ENCODE measurements at places on chromosomes 5 and 9.

- no peak for DNase-seq
Observed at GRCh38 chr5:150469718-150470469, 20.4 kb upstream of the RPS14 start.

DNA sequence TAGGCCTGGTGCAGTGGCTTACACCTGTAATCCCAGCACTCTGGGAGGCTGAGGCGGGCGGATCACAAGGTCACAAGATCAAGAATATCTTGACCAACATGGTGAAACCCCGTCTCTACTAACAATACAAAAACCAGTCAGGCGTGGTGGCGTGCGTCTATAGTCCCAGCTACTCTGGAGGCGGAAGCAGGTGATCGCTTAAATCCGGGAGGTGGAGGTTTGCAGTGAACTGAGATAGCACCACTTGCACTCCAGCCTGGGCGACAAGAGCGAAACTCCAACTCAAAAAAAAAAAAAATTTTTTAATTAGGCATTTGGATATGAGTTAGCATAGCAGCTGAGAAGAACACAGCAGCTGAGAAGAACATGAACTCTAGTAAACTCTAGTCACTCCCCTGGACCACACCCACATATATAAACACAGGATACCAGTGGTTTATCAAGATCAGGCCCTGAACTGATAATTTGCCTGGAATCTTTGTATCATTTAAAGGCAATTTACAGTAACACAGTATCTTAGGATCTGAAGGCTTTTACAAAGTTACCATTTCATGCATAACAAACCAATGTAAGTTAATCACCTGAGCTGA, 4.6 kb upstream of the UGCG start:
- no peak for DNase-seq

- no peak for DNase-seq
Observed at GRCh38 chr9:91379426-91379825, 17.7 kb upstream of the AUH start.

DNA sequence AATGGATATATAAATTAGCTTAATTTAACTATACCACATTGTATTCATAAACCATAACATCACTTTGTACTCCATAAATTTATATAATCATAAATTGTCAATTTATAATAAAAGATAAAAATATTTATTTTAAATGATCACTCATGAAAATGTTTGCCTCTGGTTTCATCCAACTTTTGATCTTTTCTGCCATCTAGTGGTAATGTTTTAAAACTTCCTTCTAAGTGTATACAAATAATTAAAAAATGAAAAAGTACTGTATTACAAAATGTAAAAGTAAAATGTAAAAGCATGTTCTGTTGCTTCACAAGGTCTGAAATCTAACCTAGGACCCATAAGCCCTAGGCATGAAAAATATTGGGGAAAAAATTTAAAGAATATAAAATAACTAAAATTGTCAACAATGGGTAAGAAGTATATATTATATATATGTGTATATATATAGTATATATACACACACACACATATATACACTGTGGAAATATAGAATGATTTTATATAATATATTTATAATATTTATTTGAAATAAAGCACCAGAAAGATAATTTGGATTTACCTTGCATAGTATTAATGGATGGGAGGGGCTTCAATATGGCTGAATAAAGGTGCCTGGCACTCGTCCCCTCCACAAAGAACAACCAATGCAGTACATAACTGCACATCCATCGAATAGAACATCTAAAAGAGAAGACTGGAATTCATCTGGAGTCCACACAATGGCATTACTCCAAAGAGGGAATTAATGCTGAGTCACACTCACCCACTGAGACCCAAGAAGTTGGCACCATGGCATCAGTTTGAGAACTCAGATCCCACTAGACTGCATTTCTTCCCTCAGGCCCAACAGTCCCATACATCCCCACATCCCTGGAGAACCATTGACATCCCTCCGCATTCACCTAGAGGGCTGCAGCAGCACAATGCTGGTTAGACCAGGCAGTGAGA, 32.5 kb downstream of the ANXA1 start:
- DNase-seq: peak; percentile 23

DNA sequence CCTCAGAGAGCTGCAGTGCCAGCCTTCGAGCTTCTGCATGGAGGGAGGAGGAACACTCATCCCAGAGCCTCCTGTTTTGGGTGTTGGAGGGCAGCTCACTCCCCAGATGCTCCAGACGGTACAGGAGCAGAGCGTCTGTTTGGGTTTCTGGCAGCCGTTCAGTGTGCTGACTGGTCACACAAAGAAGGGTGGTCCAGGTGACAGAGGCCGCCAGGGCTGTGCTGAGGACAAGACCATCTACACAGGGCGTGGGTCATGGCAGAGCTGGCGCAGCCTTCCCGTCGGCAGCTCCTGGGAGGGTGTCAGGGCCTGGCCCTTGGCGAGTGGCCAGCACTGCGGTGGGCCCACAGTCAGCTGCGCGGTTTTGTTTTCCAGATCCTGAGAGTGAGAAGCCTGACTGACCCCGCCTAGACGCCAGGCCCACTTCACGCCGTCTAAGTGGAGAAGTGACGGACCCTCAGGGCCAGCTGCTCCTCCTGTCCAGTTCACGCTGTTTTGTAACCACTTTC, 131.4 kb upstream of the FAM120A start:
- no peak for DNase-seq

GRCh38 chr9:121226175-121226574, 24.5 kb upstream of the RAB14 start:
- no peak for DNase-seq

DNA sequence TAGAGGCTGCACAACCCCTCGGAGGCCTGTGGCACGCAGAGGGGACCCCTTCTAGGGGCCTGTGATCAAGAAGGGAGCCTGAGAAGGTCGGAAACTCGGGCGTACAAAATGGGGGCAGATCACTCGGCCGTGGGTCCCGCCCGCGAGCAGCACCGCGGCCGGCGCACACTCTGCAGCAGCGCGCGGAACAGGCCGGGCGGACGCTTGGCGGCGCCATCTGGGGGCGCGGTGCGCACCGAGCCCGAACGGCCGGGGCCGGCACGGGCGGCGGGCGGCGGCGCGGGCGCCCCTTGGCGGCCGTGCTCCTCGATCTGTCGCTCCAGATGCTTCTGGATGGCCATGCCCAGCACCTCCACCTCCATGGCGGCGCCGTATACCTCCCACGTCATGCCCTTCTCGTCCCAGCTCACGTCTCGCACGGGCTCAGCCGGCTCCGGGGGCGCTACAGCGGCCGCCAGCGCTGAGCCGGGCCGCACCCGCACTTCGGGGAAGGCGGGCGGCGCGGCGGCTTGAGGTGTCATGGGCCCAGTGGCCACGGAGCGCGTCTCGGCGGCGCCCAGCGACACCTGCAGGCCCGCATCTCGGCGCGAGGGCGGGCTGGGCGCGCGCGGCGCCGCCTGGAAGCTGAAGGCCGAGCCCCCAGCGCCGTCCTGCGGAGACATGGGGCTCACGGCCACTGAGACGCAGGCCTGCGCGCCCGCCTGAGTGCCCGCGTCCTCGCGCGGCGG, 13.1 kb downstream of the GPRIN1 start:
- no peak for DNase-seq

- DNase-seq: no peak
Observed at GRCh38 chr5:124279146-124279876, 467.1 kb downstream of the ZNF608 start.

DNA sequence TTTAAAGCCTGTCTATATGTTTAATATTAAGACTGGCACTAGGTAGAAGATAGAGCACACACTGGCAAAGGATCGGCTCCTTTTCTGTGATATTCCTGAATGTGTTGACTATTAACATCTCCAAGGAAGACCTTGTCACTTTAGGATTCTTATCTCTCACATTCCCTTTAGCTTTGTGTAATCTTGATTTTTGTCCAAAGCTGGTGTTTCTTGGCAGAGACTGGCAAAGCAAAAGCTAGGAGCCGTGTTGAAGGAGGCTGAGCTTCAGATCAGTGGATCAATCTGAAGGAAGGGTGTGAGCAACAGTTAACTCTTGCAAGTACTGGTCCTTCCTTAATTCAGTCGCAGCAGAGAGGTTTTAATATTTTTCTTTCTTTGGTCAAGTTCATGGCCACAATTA, 830.4 kb upstream of the ZNF608 start:
- DNase-seq: no peak

DNA sequence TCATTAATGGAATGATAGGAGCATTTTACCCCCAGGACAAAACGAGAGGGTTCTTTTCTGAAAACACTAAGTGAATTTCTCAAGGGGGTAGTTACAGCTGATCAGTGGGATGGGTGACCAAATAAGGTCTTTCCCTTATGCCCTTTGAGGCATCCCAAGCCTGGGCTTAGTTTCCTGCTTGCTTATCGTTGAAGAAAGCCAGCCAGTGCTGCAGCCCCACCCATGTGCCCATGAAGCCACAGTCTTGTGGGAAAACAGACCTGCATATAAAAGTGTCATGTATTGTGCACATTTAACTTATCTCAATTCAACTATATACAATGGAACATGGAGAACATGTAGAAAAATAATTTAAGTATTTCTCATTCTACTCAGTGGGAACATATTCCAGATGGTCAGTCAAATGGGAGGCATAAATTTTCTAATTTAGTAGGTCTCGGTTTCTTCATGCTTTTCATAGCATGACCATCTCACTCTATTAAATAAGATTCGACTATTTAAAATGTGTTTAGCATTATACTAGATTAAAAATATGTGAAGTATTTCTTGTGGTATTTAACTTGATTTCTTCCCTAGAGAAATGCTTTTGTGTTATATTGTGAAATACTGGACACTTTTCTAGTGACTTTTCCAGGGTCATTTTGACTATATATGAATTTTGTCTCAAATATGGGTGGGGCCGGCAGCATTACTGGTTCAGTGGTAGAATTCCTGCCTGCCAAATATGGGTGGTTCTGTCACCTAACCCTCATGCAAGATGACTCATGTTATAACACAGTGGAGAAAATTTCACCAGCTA, 189.7 kb upstream of the SGCD start:
- no peak for DNase-seq

GRCh38 chr9:112377087-112377486, 2.8 kb upstream of the HSDL2 start:
- no peak for DNase-seq

DNA sequence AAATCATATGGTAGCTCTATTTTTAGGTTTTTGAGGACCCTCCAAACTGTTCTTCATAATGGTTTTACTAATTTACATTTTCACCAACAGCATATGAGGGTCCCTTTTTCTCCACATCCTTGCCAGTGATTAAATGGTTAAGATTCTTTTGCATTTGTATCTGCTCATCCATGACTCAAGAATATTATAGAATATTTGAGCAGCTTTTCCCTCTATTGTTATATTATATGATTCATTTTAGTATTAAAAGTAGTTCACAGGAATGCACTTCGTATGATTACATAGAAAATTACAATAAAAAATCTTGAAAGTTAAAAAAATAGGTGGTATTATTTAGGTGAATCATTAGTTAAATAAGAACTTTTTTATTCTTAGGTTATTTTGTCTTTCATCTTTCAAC, 140.7 kb downstream of the WDR70 start:
- DNase-seq: no peak

DNA sequence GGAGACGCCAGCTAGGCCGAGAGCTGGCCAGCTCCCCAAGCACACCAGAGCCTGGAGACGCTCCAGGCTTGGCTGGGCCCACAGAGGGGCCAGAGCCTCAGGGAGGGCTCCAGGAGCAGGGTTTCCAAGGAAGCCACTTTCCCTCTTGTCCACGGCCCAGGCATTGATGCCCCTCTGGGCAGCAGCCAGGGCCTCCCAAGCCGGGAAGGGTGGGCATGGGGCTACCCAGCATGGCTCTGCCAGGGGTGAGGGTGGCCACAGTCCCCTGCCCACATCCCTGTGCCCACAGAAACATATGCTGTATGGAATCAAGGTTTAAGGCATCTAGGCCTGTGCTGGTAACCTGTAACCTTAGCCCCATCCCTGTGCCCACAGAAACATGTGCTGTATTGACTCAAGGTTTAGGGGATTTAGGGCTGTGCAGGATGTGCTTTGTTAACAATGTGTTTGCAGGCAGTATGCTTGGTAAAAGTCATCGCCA, 1.5 kb upstream of the DPP7 start:
- no peak for DNase-seq

GRCh38 chr5:14574891-14575508, 6.6 kb upstream of the OTULINL start:
- peak; percentile 58 for DNase-seq

DNA sequence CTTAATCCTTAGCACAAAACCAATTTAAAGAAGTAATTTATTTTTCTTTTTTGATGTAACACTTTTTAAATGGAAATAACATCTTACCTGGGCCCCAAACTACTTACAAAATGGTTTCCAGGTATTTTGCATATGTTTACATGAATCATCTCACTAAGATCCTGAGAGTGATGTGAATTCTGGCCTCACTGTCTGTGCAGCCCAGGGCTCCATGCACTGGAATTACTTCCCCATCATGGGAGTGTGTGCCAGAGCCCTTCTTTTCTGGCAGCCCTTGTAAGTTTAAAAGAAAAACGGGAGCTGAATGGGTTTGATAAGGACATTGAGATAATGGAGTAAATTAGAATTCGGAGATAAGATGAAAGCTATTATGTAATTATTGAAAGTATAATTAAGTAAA, 12.2 kb upstream of the F2R start:
- DNase-seq: no peak

GRCh38 chr5:56838409-56839039, 23.2 kb downstream of the MAP3K1 start:
- peak; percentile 29 for DNase-seq

DNA sequence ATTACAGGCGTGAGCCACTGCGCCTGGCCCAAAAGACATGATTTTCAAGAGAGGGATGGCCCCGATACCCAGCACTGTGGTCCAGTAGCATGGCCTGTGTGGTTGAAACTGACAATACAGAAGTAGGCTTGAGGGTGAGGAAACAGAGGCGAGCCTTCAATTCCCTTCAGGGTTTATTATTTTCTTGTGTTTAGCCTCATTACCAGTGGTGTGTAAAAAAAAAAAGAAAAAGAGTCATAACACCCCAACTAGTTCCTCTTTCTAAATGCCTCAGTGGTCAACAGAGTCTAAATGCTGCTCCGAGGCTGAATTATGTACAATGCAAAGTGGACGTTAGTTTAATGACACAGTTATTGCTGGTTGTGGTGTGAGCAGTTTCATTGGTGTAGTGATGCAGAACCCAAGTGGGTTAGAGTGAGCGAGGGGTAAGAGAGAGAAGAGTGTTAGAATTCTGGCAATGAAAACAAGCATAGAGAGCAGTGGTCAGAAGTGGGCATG, 58.8 kb downstream of the SNX30 start:
- DNase-seq: no peak

- DNase-seq: no peak
Observed at GRCh38 chr9:127197186-127197860, 67.3 kb upstream of the GARNL3 start.

DNA sequence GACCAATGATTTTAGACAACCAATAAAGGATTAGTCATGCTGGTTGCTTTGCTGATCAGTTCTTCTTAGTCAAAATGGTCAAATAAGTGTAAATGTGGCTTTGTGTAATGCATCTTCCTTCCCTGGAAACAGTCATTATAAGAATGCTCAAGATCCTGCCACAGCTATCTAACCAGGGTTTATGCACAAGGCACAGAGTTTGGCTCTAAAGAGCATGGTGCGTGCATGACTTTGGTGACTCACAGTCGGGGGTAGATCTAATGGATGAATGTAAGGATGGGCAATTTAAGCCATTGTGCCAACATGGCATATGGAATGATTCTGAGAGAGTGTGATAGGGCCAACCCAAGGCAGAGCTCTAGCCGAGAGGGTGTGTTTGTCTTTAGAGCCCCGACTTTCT, 6.5 kb downstream of the LIX1 start:
- DNase-seq: no peak

GRCh38 chr5:1834721-1835429, 33.7 kb downstream of the NDUFS6 start:
- no peak for DNase-seq

GRCh38 chr5:54760182-54760935, 225.0 kb downstream of the ESM1 start:
- DNase-seq: no peak

Data from NCI-H774 (cell line).